T-cell (primary cell): ENCODE measurements at places on chromosomes 4 and X.

DNA sequence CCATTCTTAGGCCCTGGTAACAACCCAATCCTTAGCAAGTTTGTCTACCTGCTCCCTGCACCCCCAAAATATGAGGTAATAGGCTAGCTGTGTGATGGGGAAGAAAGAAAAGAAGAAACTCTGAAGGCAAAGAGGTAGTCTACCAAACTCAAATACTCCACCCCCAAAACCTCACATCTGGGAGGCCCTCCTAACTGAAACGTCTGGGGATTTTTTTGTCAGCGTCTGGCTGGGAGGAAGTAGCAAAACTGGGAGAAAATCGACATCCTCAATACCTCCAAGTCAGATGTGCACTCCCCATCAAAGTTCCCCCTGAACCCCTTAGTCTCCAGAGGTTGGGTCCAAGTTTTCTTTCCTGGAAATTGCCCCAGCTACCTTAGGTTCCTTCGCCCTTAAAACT lies 1.0 kb downstream of the LAMP2 start:
- DNase-seq, result no peak

GRCh38 chr4:147740176-147740575 lies 8.3 kb downstream of the ARHGAP10 start:
- DNase-seq, result no peak

- DNase-seq, result no peak
Observed at GRCh38 chr4:11505221-11505971, 76.7 kb upstream of the HS3ST1 start.

DNA sequence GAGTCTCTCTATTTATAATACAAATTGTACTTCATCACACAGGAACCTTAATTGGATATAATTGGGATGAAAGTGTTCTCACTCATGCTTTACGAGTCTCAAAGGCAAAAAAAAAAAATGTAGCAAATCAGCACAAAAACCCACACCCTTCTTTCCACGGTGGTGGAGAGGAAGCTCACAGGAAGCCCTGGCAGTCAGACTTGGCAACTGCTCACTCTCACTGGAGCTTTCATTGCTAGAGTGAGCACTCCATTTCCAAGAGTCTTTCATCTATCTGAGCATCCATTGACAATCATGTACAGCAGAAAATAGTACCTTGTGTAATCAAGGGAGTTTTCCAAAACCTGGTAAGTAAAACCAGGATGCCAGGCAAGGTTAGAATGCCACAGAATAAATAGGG lies 2159.4 kb upstream of the AGA start:
- no peak for DNase-seq

DNA sequence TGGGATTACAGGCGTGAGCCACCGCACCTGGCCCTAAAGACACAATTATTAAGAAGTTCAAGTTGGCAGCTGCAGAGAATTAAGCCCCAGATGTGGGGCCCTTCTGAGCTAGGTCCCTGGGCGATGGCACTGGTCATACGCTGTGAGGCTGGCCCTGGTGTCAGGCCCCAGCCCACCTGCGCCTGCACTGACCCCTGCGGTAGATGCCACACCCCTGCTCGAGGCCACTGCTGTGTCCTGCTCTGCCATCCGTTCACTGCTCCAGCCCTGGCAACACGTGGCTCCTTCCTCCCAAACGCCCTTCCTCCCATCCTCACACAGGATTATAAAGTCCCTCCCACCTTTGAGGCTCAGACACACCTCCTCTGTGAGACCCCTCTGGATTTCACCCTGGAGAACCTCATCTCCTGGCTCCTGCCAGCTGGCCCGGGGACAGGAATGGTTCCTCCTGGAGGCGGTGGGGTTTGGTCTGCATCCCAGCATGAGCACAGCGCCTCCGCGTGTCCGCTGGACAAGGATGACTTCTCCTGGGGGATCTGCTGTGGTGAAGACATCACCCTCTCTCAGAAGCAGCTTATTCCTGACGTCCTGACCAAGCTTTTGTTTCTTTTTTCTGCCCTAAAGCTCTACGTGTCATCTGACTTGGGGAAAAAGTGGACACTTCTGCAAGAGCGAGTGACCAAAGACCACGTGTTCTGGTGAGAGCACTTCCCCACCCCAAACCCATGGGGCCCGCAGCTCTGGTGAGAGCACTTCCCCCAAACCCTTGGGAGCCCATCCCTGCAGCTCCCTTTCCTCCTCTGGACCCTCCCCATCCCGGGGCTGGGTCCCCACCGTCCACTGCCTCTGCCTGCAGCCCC lies 219.0 kb upstream of the PSAPL1 start:
- DNase-seq, result no peak

DNA sequence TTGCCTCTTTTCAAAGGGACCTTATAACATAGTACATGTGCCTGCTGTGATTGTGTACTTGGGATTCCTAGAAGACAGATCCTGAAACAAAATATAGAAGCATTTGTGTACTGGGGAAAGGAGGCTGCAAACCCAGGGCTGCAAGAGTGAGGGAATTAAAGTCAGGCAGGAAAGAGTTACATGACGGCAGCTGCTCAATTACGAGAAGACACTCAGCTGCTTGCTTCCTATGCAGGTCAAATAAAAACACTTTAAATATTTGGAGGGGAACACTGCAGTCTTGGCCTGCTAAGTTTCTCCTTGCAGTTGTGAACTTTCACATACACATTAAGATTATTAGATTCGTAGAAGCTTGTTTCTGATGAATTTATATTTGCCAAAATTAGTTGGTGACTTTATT lies 191.9 kb upstream of the CXCL13 start:
- DNase-seq, result no peak

- DNase-seq, result no peak
Observed at GRCh38 chr4:169899295-169899694, 126.9 kb downstream of the MFAP3L start.

- no peak for DNase-seq
Observed at GRCh38 chr4:173530326-173531085, 477 bp upstream of the HAND2 start.

DNA sequence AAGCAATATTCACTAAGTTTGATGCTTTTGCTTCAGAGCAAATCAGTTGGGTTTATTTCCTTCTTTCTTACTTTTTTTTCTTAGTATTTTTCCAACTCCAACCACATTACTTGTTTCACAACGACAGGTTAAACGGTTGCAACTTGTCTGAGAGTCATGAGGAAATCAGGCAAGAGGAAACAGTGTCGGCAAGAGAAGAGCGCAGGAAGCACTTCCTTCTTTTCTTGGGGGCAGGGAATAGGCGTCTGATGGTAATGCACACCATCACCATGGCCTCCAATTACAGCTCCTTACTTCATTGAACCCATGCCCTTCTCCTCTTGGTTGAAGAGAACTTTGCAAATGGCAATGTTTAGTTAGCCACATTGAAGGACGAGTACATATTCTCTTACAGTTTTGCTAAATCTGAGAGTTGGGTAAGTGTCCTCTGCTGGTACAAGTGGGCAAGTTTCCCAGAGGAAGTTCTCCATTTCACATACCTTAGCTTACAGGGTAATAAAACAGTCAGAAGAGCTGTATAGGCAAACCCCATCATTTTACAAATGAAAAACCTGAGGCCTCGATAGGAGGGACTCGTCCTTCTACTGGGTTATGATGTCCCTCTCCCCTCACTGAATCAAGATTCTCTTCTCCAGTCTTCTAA lies 8.3 kb upstream of the CXCL8 start:
- DNase-seq, result no peak

GRCh38 chr4:56289934-56290333 lies 97.4 kb downstream of the AASDH start:
- DNase-seq, result no peak

DNA sequence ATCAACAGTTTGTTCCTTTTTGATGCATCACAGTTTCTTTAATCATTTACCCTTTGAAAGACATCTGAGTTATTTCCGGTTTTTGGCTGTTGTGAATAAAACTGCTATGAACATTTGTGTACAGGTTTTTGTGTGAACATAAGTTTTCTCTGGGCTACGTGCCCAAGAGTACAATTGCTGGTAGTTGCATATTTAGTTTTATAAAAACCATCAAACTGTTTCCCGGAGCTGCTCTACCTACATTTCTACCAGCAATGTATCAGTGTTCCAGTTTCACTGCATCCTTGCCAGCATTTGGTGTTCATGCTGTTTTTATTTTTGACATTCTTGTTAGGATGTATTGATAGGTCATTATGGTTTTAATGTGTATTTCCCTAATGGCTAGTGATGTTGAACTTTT lies 17.3 kb downstream of the KDM6A start:
- no peak for DNase-seq

DNA sequence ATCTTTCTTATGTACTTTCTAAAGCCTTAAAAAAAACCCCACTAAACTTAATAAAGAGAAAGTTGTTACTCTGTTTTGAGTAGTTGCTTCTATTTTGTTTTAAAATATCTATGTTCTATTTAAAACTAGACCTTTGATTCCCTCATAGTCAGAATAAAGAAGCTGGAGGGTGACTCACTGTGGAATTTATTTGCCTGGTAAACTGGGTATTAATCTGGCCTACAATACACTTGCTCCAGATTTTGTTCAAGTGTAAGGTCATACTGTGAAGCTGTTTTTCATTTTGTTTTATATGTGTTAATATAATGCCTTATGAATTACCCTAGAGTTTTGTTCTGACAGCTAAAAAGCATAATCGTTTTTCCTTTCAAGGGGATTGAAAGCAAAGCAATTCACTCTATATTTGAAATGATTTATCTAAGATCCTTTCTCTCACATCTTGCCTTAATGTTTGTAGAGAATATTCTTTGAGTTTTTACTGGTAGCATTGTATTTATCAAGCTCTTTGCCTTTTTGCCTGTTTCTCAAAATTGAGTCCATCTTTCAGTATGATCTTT lies 277.4 kb upstream of the PITX2 start:
- DNase-seq, result no peak

DNA sequence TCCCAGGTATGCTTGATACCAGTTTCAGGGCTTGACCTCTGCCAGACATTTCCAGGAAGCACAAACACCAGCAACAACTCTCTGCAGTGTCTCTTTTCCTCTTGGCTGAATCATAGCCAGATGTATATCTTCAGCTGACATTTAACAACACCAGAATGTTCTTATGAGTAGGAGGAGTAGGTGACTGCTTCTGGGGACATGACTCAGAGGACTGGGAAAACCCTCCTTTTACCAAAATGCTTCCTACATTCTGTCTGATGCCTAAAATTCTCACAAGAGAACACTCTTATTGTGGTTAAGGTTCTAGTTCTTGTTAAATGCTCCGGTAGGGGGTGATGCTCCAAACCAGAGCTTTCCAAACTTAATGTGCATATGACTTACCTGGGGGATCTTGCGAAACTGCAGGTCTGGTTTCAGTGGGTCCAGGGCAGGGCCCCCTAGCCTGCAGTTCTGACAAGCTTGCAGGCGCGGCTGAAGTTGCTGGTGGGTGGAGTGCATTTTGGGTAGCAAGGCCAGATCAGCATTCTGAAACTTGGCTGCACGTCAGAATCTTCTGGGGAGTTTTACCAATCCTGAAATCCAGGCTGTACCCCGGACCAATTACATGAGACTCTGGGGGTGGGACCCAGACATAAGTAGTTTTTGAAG lies 329.3 kb upstream of the RPS6KA3 start:
- DNase-seq, result no peak

GRCh38 chrX:20715176-20715575 lies 448.5 kb upstream of the RPS6KA3 start:
- DNase-seq, result no peak

DNA sequence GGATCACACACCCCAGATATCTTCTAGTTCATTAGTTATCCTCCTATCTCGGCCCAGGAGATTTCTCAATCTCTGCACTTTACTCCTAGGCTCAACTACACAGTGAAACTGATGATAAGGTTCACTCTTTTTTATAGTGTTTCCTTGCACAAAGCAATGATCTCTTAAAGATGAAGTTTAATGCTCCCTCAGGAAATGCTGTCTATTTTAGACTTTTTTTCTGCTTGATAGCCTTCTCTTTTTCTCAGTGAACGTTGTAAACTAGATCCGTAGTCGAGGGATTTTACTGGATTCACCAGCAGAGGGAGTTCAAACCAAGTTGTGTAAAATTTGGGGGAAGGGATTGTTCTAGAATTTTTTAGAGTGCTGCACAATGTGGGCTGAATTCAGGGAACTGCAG lies 269.6 kb downstream of the GBA3 start:
- DNase-seq, result no peak

GRCh38 chr4:87965501-87965975 lies 10.0 kb upstream of the SPP1 start:
- DNase-seq, result no peak

DNA sequence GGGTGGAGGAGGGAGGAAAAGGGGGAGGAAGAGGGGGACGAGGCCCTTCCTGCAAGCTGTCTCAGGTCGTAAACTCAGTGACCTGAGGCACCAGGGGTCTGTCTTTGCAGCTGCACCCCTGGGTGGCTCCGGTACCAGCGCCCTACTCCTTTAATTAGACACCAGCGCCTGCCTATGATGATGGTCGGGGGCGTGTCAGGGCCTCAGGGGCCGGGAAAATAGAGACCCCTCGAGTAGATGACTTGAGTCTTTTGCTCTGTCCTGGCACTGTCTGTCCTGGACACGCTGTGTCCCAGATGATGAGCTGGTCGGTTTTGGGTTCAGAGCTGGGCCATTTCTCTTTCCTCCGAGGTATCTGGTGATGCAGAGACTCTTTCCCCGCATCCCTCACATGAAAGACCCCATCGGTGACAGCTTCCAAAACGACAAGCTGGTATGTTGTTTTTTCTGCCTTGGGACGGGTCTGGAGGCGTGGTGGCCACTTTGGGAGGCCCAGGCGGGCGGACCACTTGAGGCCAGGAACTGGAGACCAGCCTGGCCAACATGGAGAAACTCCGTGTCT lies 11.2 kb downstream of the SLC25A6 start:
- DNase-seq, result no peak

- no peak for DNase-seq
Observed at GRCh38 chr4:54607067-54607466, 50.7 kb upstream of the KIT start.

DNA sequence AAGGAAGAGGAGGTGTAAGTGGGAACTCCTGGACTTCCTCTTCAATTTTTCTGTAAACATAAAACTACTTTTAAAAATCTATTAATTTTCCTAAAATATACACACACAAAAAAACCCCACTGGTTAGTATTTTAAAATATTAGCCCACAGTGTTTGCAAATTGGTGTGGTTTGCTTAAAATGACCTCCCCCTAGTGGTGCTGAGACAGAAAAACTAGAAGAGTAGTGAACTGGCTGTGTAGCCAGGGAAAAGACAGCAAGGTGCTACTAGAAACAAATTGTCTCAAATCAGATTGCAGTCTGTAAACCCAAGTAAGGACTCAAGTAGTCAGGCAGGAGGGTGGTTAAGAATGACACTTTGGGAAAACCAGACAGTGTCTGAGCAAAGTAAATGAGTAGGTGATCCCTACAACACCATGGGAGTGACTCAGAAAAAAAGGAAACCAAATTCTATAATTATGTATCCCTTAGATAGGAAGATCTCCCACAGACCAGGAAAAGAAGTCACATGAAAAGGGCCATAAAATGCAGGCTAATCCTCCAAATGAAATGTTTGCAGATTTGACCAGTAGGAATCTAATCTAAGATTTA lies 26.0 kb downstream of the AMTN start:
- DNase-seq, result no peak

DNA sequence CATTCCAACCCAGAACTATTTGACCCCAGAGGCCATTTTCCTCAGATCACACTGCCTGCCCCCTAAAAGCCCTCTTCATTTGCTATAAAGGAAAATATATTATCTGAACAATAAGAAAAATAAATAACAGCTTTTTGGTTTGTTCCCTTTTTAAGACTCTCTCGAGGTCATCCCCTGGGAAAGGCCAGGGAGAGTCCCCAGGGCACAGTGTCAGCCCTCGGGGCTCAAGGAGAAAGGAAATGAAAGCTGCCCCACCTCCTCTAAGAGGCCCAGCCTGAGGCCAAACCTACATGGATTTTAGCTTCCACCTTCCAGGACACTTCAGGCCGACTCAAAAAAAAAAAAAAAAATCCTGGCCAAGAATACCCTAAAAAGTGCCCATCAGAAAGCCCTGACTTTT lies 97.6 kb downstream of the SH3KBP1 start:
- DNase-seq, result no peak
